Amygdala (tissue), 56 donors: ENCODE measurements at places on chromosomes 7 and 10.

- DNase-seq: no peak
Observed at GRCh38 chr10:19826712-19827111, 10.5 kb downstream of the PLXDC2 start.

DNA sequence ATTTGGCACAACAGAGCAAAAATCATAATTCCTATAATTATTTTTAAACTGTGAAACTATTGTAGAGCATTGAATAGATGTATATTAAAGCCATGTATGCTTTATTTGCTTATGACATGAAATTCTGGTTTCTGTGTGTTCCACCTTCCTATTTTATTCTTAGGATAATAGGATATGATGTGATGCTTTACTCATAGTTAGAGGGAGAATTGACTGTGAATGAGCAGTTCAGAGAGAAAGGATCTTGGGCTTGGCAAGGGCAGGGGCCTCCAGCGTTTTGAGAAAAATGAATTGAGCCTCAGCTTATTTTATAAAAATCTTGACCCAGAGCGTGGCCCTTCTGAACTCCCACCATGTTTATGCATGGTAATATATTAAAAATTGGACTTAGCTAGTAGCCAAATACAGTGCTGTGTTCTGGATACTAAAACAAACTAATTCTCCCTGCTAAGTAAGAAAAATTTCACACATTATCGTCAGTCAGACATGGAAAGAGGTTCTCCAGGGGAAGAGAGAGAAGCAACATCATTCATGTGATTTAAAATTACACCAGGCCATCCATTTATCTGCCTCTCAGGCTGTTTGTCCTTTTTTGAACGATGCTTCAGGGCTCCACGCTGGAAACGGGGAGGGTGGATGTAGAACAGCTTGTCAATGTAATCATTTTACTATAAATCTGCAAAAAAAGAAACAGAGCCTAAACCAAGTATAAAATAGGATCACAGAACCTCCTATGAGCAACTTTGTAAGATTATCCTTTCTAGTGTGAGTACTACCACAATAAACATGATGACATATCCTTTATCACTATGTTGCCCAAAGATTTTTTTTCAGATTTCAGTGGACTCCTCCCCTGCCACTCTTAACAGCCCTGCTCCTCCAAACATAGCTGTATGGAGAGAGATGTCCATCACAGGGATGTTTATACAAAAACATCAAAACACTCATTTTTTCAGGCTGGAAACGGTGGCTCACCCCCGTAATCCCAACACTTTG lies 258.1 kb upstream of the C7orf33 start:
- no peak for DNase-seq

- no peak for DNase-seq
Observed at GRCh38 chr10:114012650-114013049, 31.0 kb upstream of the ADRB1 start.

GRCh38 chr10:93911866-93912265 lies 18.1 kb downstream of the SLC35G1 start:
- DNase-seq: no peak

DNA sequence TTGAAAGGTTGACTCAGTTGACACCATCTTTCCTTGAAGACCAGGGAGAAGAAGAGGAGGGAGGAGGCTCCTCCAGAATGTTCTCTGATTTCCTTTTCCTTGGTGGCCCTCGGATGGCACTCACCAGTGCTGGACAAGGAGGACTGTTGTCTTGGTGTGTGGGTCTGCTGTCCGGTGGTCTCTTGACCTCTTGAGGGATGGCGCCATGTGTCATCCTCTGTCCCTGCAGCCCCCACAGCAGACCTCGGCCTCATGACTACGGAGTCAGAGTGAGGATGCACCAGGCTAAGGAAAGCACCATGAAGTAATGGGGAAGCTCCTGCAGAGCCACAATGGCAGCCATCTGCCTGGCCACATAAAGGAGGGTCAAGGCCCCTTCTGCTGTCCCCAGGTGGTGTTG lies 475.0 kb downstream of the GLRX3 start:
- DNase-seq: no peak

DNA sequence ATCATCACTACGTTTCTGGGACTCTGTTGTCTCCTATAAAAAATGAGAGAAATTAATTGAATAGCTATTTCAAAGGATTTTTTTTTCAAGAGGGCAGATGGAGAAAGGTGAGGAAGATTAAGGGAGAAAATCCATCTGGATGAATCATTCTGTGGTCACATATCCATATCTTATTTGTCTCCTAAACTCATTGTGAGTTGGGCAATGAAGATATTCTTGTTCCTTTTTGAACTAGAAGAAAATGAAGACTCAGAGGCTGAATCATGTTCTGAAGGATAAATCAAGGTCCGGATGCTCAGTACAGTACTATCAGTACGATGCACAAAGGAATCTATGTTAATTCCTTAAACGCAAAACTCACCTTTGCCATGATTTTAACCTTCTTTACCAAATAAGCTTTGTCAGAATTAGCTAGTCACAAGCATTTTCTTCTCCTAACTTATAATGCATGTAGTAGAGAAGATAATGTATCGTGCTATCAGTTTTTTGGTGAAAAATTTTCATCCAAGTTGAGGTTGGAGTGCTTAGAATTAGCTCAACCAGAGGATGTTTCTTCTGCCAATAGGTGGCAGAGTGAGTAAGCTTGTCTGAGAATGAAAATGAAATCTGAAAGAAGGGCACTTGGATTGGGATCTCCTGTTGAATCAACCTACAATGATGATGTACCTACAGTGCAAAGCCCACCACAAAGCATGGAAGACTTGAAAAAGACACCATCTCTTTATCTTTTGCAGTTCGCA lies 446.9 kb downstream of the KIF20B start:
- no peak for DNase-seq

GRCh38 chr10:48514916-48515315 lies 90.0 kb downstream of the ARHGAP22 start:
- DNase-seq: no peak

DNA sequence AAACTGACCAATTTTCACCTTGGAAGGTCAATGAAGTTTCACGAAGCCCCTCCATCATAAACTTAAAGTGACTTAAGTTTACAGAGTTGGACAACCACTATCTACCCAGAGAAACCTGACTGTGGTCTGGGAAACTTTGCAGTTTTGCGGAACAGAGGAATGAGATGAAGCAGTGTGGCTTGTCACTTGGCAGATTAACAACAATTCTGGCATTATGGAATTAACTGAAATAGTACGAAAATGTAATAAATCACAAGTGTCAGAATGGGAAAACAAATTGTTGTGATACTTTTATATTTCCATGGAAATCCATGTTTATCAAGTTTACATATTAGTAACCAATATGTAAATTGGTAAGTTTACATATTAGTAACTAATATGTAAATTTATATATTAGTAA lies 4.9 kb downstream of the KMT2C start:
- DNase-seq: no peak

- DNase-seq: no peak
Observed at GRCh38 chr7:24709585-24710360, 47.5 kb downstream of the GSDME start.

DNA sequence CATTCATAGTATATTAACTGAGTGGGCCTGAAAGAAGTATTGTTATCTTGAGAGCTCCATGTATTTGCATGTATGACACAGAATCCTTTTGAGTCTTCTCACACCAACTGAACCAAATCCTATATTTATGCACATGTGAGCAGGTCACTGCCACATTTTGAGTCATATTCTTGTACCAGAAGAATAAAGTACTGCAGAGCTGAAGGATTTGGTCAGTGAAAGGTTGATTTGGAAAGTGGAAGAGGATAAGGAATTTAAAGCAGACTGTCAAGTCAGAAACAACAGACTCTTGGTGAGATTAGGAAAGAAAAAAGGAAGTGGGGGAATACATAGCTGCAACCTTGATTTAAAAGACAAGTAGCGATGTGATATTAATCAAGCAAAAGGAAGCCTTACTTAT lies 121.8 kb downstream of the ARID5B start:
- no peak for DNase-seq

- no peak for DNase-seq
Observed at GRCh38 chr7:117172283-117172682, 150.6 kb downstream of the WNT2 start.

DNA sequence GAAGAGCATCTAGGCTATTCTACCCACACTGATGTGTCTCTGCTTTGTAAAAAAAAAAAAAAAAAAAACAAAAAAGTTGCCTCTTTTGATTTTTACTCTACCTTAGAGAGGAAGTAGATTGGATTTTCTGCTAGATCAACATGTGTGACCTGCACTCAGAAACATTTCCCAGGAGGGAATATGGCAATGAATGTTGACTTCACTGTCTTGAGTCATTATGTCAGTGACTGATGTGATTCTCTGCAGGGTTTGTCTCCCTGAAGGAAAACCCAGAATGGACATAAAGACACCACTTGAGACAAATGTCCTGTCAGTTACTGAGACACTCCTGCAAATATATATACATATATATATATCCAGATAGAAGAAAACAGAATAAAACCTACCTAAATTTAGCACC lies 370.3 kb downstream of the BMPER start:
- no peak for DNase-seq

DNA sequence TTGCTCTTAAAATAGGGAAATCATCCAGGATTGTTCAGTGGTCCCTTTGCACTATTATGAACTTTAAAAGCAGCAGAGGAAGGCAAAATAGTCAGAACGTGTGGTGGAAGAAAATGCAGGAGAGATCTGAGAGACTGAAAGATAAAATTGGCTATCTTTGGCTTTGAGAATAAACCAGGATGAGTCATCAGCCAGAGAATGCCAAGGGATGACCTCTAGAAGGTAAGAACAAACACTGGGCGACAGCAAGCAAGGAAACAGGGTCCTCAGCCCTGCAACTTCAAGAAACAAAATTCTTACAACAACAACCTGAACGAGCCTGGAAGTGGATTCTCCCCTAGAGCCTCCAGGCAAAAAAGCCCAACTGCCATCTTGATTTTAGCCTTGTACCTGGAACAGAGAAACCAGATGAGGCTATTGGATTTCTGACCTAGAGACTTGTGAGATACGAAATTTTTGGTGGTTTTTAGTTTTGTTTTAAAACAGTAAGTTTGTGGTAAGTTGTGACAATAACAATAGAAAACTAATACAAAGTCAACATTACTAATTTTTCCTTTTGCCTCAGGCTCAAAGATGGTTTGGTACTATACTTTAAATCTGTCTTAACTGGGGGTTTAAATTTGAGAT lies 130.2 kb upstream of the CNTNAP2 start:
- DNase-seq: no peak

DNA sequence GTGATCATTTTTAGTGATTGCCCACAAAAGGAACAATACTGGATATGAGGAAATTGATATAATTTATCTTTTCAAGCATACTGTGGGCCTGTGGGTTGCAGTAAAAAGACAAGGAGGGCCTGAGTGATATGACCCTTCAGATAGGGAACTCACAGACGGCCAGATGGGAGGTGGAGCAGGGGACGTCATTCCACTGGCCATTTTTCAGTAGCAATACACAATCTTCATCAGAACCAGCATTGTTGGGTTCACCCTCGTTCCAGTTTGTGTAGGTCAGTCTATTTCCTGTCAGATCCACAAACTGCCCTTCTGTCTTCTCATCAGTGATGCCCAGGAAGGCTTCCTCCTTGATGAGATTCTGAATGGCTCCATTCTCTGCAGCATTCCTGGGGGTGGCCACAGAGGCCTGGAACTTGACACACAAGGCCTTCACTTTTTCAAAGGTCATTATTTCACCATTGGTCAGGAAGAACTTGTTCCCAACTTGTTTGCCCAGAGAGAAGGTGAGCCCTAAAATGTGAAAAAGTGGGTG lies 4.5 kb downstream of the MBL2 start:
- DNase-seq: no peak

- no peak for DNase-seq
Observed at GRCh38 chr10:132456881-132457280, 59.9 kb downstream of the PWWP2B start.

- DNase-seq: no peak
Observed at GRCh38 chr10:1911771-1912170, 174.4 kb upstream of the ADARB2 start.

DNA sequence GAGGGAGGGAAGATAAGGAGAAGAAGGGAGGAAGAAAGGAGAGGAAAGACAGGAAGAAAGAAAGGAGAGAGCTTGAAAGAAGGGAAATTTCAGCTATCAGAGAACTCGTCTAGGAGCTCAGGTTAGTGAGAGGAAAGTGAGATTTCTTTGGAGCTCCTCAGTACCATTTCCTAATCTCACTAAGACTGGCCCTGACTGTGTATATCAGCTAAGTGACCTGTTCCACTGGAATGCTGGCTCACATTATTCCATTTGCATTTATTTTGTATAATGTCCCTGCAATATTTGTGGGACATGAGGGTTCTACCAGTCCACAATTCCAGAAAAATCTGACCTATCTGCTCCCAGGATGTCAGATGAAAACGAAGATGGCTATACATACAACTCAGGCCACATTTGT lies 114.7 kb upstream of the CELF2 start:
- DNase-seq: no peak

GRCh38 chr7:92854501-92855238 lies 18.3 kb upstream of the CDK6 start:
- DNase-seq: no peak

DNA sequence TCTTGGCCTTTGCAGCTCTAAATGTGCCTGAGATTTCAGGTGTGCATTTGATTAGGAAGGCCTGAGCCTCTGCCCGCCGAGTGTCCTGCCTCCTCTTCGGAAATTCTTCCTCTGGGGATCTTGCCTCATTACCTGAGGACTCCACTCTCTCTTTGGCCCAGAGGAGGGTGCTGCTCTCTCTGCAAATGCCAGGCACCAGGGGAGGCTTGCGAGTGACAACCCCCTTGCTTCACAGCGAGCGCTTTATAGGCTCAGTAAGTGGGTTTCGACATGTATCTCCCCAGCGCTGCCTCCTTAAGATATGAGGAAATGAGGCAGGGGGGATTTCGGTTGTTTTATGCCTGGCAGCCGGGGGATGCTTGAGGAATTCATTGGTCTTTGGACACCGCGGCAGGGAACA lies 423.9 kb downstream of the GLRX3 start:
- no peak for DNase-seq

DNA sequence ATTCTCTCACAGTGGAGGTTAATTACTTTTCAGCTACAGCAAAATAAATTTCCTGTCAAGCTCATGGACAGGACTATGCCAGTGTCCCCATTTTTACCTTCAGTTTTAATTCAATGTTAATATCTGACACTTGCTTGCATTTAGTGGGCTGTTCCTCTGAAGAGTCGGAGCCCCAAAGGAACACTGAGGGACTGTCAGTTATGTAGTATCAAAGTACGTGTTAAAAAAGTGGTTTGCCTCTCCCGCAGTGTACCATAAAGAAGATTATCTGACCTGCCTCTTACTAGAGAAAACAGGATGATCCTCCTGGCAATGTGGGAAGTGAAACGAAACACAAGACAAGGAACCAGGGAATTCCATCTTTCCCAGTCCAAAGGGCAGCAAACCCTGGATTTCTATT lies 1010.9 kb upstream of the PHF14 start:
- DNase-seq: no peak
